Activated naive CD4-positive, alpha-beta T cell treated with Interleukin-2 at 50 U/mL for 16 hours (primary cell): ENCODE measurements at places on chromosomes 11 and 22.

DNA sequence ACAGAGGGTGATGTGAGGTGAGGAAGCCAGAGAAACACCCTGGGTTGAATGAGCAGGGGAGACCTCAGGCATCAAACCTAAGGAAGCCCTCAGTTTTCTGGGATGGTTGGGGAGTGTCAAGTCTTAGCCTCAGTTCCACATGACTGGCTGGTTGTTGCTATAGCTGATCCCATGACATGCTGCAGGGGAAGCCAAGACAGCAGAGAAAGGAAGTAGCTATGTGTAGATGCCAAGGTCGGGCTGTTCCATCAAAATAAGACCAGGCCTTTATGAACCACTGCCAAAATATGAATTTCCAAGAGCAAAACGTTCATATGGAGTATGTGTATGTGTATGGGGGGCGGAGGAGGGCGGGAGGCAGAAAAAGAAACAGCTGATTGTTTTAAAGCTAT, 11.6 kb downstream of the CD59 start:
- DNase-seq = no peak

GRCh38 chr11:16367252-16367651, 10.9 kb upstream of the SOX6 start:
- no peak for DNase-seq

GRCh38 chr11:86574493-86575207, 97.8 kb downstream of the ME3 start:
- no peak for DNase-seq

DNA sequence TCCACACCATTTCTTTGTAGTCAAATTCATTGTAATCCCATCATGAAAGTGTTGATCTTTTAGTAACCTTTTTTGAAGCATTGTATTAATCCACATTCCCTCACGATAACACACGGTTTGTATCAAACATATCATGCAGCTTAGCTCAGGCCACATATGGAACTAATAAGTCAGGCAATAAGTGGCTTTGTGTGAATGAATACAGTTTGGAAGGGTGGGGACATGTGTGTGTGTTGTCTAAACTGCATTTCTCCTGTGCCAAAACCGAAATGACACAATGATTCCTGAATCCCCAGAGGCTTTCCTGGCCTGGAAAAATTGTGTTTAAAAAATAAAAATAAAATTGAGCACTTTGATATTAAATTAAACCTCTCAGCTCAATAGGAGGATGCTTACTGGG, 98.3 kb downstream of the WNT11 start:
- no peak for DNase-seq

DNA sequence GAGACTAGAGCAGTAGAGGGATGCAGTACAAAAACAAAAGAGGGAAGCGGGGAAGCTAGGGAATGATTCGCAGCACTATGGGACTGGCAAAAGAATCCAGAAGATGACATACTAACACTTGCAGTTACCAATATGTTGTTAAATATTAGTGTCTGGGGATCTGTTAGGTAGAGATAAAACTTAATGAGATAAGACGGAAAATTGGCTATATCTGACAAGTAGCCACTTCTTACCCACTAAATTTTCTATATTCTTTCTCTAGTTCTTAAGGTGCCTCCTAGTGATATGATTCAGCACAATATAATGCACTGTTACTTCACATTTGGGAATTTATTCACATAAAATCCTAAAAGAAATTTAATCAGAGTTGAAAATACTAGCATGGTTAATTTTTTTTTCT, 30.8 kb downstream of the CCDC90B start:
- DNase-seq = no peak

DNA sequence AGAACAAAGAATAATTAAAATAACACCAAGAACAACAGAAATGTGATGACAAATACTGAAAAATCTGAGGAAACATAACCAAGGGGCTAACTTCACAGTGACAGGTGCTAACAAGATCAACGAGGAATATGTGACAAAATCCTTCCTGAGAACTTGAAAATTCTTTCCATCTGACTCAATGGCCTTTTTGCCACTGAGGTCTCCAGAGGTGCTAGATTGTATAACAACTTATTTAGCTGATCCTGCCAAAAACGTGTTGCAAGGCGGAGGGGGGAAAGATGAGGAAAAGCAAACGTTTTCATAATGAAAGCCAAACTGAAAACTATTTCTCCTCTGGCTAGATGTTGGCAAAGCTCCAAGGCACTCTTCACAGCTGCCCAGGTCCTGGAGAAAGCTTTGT, 364.5 kb downstream of the NTM start:
- no peak for DNase-seq

DNA sequence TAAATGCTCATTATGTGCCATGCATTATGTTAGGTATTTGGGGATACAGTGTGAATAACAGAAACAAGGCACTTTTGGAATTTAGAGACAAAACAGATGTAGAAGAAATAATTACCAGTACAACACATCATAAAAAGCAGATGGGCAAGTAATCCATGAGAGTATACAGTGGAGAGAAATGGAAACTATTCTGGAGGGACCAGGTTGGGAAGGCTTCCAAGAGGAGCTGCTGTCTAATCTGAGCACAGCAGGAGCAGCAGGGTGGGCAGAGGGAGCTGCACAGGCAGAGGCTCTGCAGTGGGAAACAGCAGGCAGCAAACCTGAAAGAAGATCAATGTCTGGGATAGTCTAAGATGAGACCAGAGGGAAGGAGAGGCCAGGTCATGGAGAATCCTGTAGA, 268.7 kb upstream of the CCDC90B start:
- no peak for DNase-seq

DNA sequence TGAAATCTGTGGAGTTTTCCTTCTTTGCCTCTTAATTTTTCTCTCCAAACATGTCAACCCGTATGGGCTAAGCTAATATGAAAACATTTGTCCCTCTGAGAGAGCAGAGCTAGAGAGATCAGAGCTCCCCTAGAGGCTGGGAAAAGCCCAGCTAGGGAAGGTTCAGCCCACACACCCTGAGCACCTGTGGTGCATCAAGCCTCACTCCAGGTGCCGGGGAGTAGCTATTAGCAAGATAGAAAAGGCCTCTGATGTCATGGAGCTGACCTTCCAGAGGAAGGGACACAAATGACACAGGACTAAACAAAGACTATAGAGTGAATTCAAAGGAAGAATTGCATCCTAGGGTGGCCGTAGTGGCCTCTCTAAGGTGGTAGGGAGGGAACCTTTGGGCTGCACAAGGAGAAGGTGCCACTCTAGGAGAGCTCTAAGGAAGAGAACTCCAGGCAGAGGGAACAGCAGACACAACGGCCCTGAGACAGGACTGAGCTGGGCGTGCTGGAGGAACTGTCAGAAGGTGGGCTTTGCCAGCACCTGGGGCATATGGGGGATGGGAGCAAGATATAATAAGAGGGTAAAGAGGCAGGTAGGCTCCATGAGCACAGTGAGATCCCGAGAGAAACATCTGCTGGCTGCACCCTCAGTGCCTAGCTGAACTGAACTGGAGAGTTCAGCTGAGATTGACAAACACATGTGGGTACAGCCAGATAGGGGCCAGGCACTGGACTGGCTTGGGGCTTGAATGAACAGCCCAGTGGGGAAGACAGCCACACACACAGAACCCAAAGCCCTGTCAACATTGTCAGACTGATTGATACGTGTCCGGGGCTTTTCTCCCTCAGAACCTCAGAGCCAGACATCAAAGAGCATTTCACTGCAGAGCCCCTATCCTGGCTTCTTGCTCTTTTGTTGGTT, 65.5 kb upstream of the DRD2 start:
- DNase-seq = no peak

DNA sequence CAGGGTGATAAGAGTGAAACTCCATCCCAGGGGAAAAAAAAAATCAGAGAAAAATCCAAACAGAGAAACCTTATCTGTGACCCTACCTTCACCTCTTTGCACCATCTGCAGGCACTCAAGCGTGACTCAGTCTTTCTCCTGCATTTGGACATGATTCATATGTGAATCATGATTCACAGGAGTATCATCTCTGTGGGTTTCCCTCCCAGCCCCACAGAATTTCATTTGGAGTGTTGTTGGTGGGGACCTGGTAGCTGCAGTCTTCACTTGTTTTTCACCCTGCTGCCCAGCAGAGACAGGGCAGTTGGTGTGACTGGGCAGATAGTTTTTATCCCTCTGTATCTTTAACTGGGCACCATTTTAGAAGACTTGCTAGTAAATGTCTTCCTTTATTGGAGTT, 75.7 kb downstream of the DEPDC5 start:
- DNase-seq = peak; percentile 57

GRCh38 chr11:123584737-123585136, 69.7 kb downstream of the SCN3B start:
- no peak for DNase-seq

GRCh38 chr11:59028105-59028504, 58.0 kb upstream of the GLYATL1B start:
- DNase-seq = no peak

- DNase-seq = no peak
Measured at GRCh38 chr11:11640996-11641395, 19.2 kb upstream of the GALNT18 start.

- DNase-seq = no peak
Measured at GRCh38 chr11:30510750-30511149, 75.4 kb downstream of the MPPED2 start.

DNA sequence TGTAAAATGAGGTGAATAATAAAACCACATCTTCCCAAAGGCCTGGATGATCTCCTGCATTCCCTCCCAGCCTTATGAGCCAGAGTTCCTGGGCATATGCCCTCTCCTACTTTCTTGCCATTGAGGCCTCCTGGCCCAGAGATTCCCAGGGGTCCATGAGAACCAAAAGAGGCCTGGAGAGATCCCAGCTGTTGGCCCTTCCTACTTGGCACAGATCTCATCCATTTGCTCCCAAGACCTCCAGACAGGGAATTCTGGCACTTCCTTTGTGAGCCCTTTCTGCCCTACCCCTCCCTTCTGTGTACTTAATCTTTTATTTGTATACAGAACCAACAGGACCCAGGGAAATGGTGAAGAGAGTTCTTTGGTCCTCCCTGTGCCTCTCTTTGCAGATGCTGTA, 21.4 kb downstream of the POU2F3 start:
- DNase-seq = no peak

DNA sequence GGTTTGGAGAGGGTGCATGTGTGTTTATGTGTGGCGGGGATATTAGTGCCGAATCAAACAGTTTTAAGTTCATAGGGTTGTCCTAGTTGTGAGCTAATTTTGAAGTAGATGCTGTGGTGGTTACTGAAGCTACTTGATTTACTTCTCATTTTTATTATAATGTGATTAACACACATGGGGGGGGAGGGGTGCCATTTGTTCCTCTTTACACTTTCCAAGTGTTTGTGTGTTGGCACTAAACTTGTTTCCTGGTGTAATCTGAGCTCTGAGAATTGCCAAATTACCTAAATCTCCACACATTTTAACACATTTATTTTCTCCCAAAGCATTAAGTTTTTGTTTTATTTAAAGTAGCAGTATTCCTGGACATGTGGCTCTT, 60.1 kb downstream of the ZNRF3 start:
- DNase-seq = no peak

DNA sequence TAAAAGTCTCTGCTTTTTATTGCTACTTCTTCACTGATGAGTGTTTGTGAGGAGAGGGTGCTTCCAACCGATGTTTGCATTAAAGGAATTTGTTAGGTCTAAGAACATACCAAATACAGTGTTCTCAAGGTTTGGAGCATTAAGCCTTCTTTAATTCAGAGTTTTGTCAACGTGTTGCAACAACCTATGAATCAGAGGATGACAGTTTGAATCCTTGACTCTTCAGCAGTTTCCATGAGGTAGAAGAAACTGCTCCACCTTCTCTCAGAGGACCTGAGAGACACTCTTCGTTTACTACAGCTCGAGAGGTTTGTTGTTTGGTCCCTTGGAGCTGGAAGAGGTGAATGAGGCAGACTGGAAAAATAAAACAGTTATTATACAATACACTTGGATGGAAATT, 55.7 kb downstream of the NCAM1 start:
- DNase-seq = no peak

DNA sequence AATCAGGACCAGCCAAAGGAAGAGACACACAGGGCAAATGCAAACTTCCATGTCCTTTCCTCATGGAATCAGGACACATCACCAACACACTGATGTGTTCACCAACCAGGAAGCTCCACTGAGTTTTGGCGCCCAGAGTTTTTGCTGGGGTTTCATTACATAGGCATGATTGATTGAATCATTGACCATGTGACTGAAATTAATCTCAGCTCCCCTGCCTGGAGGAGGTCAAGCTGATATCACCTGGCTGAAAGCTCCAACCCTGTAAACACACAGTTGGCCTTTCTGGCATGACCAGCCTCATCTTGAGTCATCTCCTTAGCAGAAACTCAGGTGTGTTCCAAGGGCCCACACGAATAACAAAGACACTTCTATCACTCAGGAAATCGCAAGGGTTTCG, 133.2 kb downstream of the TRIM29 start:
- DNase-seq = no peak

DNA sequence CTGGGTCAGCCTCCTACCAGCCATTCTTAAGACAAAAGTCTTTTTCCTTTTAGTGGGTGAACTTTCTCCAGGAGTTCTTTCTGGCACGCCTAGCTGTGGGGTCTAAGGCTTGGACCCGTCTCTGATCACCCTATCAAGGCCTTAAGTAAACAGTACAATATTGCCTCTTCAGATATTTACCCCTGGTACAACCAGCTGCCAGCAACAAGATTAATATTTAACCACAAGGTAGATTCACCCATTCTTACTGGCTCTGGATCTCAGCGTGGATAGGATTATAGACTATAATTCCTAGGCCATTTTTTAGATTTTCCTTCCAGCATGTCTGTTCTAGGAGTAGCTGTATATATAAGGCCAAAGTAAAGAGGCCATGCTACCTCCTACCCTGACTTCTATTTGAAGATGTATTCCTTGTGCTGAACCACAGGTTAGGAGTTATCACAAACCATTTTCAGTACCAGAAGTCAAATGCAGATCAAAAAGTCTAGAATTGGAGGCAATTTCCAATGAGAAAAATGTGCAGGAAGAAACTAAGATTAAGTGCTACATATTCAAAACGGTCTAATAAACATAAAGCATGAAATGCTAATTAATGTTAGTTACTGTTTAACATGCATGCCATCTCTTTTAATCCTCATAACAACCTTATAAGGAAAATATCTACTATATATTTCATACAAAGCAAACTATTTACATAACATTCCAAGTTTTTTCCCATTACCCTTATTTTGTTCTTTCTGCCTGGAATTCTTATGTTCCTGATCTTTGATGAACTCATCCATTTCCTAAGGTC, 110.0 kb upstream of the SYN3 start:
- no peak for DNase-seq

DNA sequence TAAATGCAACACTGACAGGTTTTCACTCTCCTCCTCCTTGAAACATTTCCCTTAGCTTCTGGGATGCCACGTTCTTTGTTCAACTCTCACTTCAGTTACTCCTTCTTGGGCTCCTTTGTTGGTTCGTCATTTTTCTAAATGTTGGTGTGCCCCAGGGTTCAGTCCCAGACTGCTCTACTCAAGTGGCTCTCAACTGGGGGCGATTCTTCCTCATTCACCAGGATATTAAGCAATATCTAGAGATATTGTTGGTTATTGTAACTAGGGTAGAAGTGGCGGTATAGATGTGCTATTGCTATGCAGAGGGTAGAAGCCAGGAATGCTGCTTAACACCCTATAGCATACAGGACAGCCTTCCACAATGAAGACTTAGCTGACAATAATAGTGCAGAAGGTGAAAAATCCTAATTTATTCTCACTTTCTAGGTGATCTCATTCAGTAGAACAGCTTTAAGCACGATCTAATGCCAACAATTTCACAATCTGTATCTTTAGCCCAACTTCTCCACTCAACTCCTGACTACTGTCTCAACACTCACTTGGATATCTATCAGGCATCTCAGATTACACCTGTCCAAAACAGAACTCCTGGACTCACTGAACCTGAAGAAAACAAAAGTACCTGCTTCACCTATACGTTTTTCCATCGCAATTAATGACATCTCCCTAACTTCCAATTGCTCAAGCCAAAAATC, 4.6 kb downstream of the NUP160 start:
- no peak for DNase-seq
